ENCODE measurements at places on chromosomes 7 and 10.
A peak's percentile ranks its signal among the peaks of the same experiment; 100 is the strongest.

DNA sequence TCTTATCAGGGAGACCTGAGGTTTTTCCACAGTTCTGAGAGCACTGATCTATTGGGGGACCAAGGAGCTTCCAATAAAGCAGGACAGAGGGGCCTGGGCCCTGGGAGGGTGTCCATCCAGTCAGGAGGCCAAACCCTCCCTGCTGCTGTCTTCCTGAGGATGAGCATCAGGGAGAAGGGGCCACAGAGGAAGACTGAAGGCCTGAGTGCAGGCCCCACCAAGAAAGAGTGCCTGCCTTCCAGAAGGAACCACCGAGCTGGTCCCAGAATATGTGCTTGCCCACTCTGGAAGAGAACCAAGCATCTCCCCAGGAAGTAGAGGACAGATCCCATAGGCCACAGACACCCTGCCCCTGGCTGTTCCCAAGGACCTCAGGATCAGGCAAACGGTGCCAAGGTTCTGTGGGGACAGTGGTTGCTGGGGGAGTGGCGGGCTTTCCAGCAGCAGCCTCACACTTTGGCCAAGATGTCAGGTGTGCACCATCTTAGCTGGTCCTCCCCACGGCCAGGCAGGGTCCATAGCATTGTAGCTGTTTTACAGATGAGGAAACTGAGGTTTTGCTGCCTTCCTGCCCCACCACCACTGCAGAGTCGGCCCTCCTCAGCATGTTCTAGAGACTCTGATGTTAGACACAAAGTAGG, 199.4 kb downstream of the GRID1 start:
- no peak for DNase-seq

GRCh38 chr7:152519290-152519689, 83.5 kb upstream of the KMT2C start:
- DNase-seq: no peak

DNA sequence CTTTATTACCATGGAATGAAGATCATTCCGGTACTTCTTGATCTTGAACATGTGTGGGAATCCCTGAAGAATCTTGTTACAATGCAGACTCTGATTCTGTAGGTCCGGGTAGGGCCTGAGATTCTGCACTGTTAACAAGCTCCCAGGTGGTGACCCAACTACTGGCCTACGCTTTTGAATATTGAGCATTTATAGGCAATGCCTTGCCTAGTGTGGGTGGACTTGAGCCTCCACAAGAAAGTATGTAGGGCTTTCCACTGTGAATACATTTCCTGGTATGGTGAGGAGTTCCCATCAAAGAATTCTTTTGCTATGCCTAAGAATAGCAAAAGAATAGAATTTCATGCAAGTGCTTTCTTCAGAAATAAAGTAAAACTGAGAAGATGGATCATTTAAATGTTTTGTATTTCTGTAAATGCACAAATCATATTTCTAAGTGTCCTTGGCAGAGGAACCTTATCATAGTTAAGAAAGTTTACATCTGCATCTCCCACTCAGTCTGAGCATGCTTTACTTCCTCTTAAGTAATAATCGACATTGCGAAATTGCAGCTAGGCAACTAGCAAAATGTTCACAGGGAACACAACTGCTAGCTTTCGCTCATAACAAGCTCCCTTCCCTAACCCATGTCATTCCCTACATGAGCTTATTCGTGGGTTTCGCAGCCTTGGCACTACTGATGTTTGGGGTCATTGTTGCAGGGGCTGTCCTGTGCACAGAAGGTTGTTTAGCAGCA, 71.4 kb downstream of the AHR start:
- peak; percentile 46 for DNase-seq

- DNase-seq: peak; percentile 26
These were observed 75.6 kb downstream of the CCDC6 start for GRCh38 chr10:59830601-59831259.

- no peak for DNase-seq
These were observed 247.8 kb upstream of the PLPP4 start for GRCh38 chr10:120209124-120209762.

DNA sequence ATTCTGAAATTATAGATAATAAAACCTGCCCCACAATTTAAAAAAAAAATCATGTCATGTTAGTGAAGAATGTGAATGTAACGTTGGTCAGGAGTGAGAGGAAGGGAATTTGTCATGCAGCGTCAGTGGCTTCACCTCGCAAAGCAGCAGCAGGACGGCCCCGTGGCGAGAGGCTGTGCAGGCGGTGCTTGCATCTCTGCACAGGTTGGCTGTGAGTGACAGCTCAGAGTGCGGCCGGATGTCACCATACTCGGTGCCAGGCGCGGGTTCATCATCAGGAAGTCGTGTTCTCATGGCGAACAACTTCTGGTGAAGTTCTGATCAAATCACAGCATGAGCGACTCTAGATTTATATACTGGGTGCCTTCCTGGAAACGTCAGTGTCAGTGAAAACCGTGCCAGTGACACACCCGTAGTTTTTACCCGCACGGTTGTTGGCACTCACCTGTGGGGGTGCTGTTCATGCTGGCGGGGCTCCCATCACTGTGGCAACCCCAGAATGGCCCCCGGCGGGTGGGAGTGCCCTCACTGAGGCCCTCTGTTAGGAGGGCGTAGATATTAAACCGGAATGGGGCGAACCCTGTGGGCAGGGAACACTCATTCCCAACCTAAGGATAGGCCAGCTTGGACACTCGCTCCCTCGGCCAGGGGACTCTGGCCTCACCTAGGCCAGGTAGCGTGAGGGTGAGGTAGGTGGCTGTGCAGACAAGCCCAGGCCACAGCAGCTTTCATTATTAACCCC, 120.3 kb downstream of the CYTH3 start:
- no peak for DNase-seq

DNA sequence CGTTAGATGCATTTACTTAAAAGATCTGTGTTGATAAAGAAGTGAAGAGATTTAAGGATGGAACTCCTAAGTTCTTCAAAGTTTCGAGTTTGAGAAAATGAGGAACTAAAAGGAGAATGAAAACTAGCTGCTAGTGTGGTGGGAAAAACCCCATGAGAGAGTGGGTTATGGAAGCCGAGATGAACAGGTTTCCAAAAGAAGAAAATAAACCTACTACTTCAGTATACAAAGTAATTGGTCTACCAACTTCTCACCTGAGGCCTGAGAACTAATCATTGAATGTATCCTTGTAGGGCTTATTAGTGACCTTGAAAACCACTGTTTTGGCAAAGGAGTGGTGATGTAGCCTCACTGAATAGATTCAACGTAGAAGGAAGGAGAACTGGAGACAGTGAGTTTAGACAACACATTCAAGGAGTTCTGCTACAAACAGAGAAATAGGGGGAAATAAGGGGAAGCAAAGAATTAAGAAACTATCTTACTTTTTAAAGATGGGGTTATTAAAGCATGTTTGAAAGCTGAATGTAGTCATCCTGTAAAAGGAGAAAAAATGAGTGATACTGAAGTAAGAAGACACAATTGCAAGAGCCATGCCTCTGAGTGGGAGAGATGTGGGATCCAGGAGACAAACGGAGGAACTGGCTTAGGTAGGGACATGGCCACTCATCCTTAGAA, 50.8 kb downstream of the CH25H start:
- no peak for DNase-seq

GRCh38 chr10:124336186-124336585, 82.5 kb downstream of the OAT start:
- no peak for DNase-seq

DNA sequence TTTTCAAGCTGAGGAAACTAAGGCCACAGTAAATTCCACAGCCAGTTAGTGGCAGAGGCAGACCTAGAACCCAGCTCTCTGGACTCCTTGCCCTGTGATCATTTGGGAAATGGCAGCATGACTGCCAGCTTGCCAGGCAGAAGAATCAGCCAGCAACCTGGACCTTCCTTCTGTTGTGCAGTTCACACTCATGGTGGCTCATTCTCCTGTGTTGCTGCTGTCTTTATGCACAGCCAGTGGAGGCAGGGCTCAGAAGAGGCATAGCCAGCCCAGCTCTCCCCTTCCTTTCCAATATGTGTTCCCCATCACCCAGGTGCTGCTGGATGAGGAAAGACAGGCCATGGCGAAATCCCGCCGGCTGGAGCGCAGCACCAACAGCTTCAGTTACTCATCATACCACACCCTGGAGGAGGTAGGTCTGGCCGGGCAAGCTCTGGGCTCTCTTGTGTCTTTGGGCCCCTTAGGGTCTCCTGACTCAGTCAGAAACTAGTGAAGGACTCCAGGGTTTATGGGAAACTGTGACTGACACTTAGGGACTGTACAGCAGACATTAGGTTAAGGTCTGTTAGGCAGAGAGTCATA, 14.8 kb downstream of the CPA5 start:
- DNase-seq: no peak

DNA sequence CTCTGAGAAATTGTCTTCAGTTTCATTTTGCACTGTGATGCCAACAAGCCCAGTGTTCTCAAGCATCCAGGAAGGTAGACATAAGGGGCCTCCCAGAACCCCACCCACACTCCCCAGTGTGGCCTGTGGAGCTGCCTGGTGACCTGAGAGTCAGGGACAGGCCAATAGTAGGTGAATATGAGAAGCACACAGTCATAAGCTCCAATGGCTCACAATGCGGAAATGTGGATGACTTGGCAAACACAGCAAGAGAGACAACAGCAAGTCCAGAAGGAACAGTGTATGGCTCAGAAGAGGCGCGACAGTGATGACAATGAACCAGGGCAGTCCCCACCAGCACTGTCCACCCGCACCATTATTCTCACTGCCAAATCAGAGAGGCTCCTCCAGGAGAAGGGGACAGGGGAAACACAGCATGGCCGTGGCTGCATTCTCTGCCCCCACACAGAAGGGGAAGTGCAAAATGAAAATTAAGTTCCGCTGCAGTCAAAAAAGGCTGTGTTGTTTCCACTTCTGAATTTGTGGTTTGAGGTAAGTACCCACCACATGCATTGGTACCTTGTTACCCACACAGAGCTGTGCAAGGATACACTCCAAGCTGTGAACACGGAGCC, 419.8 kb downstream of the GRID1 start:
- DNase-seq: no peak

- no peak for DNase-seq
These were observed 33.0 kb downstream of the NKX6-2 start for GRCh38 chr10:132752961-132753360.

DNA sequence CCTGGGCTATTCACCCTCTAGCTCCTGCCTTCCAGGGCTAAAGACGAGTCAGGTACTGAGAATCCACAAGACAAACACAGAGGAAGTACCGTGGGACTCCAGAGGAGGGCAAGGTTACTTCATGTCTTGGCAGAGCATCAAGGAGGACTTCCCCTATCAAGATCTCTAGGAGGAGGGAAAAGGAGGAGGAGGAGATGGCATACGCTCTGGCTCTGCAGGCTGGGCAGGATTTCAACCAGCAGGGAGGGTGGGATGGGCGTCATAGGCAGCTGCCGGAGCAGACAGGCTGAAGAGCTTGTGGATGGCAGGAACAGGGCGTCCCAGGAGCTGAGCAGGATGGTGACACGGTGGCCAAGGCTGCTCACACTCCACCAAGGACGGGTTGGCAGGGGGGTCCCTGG, 21.3 kb downstream of the MDH2 start:
- DNase-seq: no peak

- DNase-seq: no peak
These were observed 13.2 kb downstream of the ATE1 start for GRCh38 chr10:121914661-121915060.

GRCh38 chr7:12436126-12436525, 32.5 kb upstream of the VWDE start:
- no peak for DNase-seq

GRCh38 chr10:44017483-44018145, 367.3 kb downstream of the CXCL12 start:
- DNase-seq: no peak

DNA sequence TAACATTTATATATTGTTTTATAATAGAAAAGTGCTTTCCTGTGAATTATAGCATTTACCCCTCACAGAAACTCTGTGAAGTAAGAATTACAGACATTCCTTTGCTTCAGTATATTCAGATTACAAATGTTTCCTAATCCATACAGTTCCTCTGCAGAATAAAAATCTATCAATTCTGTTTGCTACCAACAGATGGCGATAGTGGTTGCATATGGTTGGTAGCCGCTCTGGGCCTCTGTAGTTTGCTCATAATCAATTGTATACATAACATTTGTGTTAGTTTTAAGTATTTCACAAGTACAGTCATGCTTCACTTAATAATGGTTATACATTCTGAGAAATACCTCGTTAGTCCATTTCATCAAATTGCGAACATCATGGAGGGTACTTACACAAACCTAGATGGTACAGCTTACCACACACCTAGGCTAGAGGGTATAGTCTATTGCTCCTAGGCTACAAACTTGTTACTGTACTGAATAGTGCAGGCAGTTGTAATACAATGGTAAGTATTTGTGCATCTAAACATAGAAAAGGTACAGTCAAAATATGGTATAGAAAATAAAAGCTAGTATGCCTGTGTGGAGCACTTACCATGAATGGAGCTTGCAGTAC, 94.4 kb upstream of the STEAP4 start:
- DNase-seq: peak; percentile 10

GRCh38 chr7:2970861-2971260, 72.8 kb downstream of the CARD11 start:
- no peak for DNase-seq

GRCh38 chr10:45008524-45009161, 7.9 kb downstream of the ZNF22 start:
- peak; percentile 33 for DNase-seq

- DNase-seq: no peak
These were observed at the start of gene TMEM139 for GRCh38 chr7:143284591-143285469. Gene TMEM139, plus strand, starts transcription at chr7:143284958. Its CDS starts 1,000 bp downstream, at chr7:143285958.

DNA sequence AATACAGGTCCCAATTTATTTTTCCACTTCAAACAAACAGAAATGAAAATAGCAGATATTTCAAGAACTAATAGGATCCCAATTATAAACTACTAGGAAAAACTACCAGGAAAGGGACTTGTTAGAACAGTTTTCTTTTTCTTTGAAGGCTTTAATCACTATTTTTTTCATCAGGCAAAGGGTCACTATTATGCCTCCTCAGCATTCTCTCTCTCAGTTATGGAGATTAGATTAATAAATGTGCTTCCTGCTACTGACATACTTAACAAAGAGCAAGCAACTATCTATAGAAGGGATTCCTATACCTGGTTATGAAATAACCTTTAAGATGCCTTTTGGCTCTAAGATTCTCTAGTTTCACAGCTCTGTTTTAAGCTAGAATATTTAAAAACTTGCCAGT, 71.0 kb upstream of the OGDHL start:
- no peak for DNase-seq

DNA sequence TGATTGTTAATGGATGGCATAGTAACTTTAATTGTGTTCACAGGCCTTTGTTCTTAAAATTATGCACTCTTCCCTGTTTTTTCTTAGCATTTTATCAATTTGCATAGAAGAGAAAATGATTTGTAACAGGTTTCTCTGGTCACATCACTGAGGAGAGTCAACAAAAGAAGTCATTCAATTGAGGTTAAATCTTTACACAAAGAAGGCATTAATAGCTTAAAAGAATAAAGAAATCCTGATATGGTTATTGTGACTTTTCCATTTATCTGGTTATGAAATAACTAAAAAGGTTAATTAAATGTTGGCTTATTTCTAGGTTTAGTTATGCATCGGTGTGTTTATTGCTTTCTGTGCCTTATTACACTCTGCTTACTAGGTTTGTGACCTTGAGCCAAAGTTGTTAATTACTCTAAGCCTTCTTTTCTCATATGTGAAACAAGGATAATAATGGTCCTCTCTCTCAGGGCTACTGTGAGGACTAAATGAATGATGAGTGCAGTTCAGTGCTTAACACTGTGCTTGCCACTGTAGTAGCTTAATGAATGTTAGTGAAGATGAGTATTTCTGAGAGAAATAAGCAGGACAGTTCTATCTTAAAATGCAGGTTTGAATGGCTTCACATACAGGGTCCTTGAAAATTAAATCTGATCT, 12.1 kb downstream of the BMPR1A start:
- DNase-seq: no peak

- peak; percentile 26 for DNase-seq
These were observed 217.8 kb upstream of the HPS1 start for GRCh38 chr10:98664329-98665042.
